CD4-positive, alpha-beta memory T cell (primary cell): ENCODE measurements at places on chromosomes 7 and 10. TPM values are rescaled to one million over a fixed set of nuclear protein-coding genes. Genes with fewer than 3 reads are reported as not detected.

The CTAGE4 gene
- 5.0 TPM for total RNA-seq

The PDZD7 gene
- 1.8 TPM for total RNA-seq

The CYP26C1 gene
- total RNA-seq, result 0.22 TPM

The ZEB1 gene
- total RNA-seq, result 68.7 TPM

The ZNF488 gene
- not detected for total RNA-seq

The FERD3L gene
- not detected for total RNA-seq

The SPDYE16 gene
- total RNA-seq, result 1.1 TPM

The SDHAF3 gene
- 10.8 TPM for total RNA-seq
